Immature natural killer cell (primary cell): ENCODE measurements at places on chromosomes 7 and 10. TPM values are rescaled to one million over a fixed set of nuclear protein-coding genes. Genes with fewer than 3 reads are reported as not detected.
A peak's percentile ranks its signal among the peaks of the same experiment; 100 is the strongest.

GRCh38 chr7:53110425-53110824 lies 75.0 kb downstream of the POM121L12 start:
- DNase-seq = no peak

DNA sequence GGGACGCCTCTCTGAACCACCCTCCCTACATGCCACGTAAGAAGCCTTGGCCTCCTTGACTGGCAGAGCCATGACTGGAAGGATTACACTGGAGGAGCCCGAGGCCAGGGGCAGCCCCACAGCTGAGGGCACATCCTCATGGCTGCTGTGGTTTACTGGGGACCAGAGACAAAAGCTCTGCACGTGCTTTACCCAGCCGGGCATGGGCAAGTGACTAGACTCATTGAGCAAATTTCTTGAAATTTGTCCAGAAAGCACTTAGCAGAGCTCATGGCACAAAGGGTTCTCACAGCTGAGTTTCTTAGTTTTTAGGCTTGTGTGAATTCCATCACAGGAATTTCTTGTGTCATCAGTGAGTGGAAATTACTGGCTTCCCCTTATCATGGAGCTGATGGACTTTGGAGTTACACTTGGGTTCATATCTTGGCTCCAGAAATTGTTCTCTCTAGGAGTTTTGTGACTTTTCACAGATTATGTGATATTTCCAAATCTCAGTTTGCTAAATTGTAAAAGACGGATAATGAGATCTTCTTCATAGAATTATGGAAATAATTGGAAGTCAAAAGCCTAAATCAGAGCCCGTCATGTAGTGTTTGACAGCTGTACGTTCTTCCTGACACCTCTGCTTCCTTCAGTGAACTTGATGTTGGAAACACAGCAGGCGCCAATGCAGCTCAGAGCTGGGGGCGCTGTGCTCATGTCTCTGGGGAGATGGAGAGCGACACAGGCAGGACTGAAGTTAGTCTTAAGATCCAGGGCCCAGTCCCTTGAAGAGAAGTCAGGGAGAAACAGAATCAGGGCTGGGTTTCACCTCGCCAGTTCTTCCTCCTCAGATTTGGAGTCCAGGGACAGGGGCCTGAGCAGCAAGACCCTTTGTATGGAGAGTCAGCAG lies 47.7 kb upstream of the MGAM2 start:
- DNase-seq = no peak

The TEX47 gene
- polyA plus RNA-seq = not detected

The ELAPOR2 gene
- 13.9 TPM for polyA plus RNA-seq

DNA sequence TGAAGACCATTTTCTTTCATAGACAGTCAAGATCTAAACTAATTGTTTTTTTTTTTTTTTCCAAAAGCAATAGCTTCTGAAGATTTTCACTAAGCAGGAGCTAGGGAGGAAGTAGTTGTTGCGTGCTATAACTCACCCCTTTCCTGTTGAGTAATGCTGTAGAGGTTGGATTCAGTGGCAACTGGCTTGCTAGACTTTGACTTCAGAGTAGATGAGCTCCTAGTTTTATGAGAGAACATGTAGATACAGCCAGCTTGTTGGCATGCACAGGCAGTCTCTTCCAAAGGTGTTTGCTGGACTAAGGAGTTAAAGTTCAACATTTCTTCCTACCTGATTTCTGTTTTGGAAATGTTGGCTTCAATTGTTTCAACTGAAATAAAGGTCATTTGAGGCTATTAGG lies 66.2 kb upstream of the MXI1 start:
- DNase-seq = no peak

GRCh38 chr7:117216010-117216409 lies 106.8 kb downstream of the WNT2 start:
- DNase-seq = no peak

DNA sequence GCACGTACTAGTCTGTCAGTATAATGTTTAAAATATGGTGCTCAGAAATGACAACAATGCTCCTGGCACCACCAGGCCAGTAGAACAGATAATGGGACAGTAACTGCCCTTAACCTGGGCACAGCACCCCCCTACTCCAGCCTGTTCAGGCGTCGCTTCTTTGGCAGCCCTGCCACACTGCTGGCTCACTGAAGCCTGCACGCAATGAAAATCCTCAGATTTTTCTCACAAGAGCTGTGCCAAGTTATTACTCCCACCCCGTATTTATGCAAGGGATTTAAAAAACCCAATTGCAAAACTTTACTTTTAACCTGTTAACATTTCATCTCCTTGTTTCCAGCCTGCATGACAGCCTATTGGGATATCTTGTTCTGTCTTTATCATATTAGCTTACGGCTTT lies 56.6 kb upstream of the LAMB1 start:
- DNase-seq = no peak

GRCh38 chr7:44279731-44280505 lies 45.5 kb downstream of the CAMK2B start:
- DNase-seq = no peak

The MRPS33 gene
- 46.9 TPM for polyA plus RNA-seq

GRCh38 chr10:93548376-93549071 lies 17.9 kb upstream of the FFAR4 start:
- no peak for DNase-seq

The ODAD2 gene
- not detected for polyA plus RNA-seq

DNA sequence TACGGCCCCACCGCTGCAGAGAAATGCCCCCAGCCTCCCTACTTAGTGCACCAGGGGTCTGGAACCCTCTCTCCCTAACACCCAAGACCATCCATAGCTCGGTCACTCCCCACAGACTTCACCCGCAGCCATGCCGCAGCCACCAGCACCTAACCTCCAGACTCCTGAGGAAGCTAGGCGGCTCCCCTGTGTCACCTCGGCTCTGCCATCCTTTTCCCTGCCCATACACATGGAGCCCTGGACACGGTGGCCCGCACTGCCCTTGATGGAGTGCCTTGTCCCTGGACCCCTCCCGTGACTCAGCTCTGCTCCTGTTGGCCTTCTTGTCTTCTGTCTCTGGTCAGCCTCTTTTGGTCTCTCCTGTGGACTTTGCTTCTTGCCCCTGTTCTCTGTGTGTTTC lies 107.5 kb downstream of the INSYN2A start:
- no peak for DNase-seq

The EN2 gene
- not detected for polyA plus RNA-seq

GRCh38 chr7:143512488-143513340 lies 35.0 kb downstream of the TAS2R41 start:
- no peak for DNase-seq

- no peak for DNase-seq
Observed at GRCh38 chr10:124045801-124046355, 47.5 kb downstream of the CHST15 start.

The PRKG1 gene
- polyA plus RNA-seq = 0.46 TPM

- DNase-seq = no peak
Observed at GRCh38 chr10:98135222-98135899, 904 bp downstream of the R3HCC1L start.

The FKBP14 gene
- polyA plus RNA-seq = 1.9 TPM

The ABCA13 gene
- not detected for polyA plus RNA-seq

The GOLGA7B gene
- 0.09 TPM for polyA plus RNA-seq

DNA sequence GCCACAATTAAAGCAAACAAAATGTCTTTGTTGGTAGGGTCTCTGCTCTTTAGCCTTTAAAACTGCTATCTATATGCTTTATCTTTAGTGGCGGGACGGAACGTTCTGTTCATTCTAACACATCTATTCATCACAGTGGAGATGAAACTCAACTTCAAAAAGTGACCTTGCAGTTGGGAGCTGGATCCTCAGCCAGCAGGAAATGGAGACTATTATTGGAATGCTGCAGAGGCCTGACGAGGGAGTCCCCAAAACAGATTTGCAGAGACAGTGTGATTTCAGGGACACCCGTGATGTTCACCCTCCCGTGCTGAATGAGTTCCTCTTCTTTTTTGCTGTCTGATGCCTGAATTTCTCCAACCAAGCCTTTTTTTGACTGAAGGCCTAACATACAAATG lies 306.0 kb upstream of the SHH start:
- no peak for DNase-seq

The PLEKHS1 gene
- polyA plus RNA-seq = not detected

DNA sequence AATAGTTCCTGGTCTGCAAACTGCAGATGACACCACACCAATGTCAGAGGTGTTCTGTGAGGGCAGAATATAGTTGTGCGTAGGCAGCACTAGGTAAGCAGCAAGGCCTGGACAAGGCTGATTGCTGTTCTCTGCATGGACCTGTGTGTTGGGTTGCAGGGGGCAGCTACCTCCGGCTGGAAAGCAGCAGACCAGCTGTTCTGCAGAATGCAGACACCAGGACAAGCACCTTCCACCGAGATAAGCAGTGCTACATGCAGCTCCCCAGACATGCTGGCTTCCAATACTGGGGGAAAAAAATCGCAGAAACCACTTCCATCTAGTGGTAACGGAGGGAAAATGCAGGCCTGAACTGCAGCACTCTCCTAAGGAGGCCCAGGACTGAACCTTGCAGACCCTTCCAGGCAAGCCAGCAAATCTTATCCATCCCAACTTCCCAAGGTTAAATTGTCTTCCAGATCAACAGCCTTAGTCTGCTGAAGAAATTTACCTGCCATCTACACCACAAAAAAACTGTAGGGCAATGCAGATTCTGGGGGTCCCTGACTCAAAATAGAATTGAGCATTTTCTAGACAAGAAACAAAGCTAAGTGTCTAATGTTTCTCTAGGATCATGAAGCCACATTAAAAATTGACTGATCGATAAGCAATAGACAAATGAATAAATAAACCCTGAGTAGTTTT lies 50.5 kb upstream of the COBL start:
- DNase-seq = peak; percentile 3

The C10orf95 gene
- polyA plus RNA-seq = 0.59 TPM
